ENCODE measurements at places on chromosomes 6 and 20.

DNA sequence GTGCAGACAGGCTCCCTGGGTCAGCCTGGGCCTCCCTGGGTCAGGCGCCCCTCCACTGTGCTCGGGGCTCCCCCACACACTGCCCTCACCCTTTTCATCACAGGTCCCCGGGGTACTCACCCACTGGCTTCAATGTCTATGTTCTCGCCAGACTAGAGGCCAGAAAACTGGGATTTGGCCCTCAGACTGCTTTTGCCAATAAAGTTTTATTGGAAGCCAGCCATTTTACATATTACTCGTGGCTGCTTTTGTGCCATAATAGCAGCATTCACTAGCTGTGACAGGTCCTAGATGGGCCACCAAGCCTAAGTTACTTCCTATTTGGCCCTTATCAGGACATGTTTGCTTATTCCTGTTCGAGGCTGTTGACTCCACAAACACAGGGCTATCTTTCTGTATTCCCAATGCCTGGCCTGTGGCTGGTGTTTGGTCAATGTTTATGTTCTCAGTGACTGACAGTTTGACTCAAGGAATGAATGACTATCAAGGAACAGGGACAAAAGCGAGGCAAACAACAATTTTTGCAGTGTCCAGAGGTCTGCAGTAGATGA lies 525.1 kb upstream of the AGPAT4 start:
- DNase-seq: no peak

DNA sequence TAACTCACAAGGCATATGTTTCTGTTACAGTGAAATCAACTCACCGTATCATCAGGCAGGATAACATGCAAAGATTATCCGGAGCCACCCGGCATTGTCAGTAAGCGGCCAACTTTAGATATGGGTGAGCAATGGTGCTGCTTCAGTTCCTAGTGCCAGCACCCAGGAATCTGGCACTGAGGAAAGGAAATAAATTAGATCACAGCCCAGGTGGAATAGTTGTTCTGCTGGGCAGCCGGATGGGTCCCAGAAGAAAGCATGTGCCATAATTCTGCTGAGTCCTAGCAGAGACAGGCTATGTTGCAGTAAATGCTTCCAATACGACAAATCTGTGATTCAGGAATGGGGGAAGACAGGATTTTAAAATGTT lies 183.6 kb upstream of the SPTLC3 start:
- DNase-seq: no peak

DNA sequence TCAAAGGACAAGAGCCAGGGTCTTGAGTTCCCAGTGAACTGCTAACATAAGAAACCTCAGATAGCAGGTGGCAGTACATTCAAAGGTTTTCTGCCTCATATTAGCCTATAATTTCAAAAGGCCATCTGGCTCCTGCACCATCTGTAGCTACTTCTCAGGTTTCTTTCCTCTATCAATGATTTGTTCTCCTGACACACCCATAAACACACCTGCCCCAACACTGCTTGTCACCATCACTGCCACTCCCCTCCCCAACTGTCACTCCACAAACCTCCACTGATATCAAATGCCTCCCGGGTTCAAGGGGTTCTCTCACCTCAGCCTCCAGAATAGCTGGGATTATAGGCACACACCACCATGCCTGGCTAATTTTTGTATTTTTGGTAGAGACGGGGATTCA lies 152.7 kb upstream of the SLC22A16 start:
- no peak for DNase-seq

DNA sequence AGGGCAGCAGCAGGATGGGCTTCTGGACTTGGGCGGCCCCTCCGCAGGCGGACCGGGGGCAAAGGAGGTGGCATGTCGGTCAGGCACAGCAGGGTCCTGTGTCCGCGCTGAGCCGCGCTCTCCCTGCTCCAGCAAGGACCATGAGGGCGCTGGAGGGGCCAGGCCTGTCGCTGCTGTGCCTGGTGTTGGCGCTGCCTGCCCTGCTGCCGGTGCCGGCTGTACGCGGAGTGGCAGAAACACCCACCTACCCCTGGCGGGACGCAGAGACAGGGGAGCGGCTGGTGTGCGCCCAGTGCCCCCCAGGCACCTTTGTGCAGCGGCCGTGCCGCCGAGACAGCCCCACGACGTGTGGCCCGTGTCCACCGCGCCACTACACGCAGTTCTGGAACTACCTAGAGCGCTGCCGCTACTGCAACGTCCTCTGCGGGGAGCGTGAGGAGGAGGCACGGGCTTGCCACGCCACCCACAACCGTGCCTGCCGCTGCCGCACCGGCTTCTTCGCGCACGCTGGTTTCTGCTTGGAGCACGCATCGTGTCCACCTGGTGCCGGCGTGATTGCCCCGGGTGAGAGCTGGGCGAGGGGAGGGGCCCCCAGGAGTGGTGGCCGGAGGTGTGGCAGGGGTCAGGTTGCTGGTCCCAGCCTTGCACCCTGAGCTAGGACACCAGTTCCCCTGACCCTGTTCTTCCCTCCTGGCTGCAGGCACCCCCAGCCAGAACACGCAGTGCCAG lies at the start of gene TNFRSF6B:
Gene TNFRSF6B, plus strand, starts transcription at position 25 of the 729 bp plus-strand sequence. Its CDS starts 116 bp downstream, at position 141.
- no peak for DNase-seq

- no peak for DNase-seq
These were observed 26.1 kb downstream of the HLA-F start for GRCh38 chr6:29749308-29749662.

- no peak for DNase-seq
These were observed 37.3 kb downstream of the ADGRG6 start for GRCh38 chr6:142339113-142339512.

DNA sequence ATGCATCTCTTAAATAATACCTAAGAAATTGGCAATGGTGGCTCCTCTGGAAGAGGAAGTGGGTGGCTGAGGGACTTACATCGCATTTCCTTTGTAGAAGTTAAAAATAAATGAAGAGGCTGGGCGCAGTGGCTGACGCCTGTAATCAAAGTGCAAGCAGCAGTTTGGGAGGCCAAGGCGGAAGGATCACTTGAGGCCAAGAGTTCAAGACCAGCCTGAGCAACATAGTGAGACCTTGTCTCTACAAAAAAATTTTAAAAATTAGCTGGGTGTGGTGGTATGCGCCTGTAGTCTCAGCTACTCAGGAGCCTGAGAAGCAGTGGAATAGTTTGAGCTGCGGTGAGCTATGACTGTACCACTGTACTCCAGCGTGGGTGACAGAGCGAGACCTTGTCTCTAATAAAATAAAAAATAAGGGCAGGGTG lies 12.2 kb upstream of the NCOA3 start:
- DNase-seq: no peak

GRCh38 chr20:50450493-50450826 lies 59.7 kb upstream of the PTPN1 start:
- DNase-seq: no peak

DNA sequence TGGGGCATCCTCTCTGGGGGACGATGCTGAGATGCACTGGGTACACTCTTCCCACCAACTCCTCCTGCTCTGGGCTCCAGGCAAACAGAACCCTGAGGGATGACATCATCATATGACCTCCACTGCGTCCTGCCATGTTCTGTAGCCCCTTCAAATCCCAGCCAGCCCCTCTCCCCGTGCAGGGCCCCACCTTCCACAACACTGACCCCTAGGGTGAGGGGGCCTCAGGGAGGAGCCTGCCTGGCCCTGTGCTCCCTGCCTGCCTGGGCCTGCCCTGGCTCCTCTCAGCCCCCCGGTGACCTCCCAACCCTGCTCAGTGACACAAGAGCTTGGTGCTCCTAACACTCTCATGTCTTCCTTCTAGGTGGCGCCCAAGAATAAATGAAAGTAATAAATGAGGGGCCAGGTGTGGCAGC lies 9.6 kb upstream of the SPDEF start:
- DNase-seq: no peak

GRCh38 chr6:114382406-114382805 lies 39.6 kb upstream of the HS3ST5 start:
- no peak for DNase-seq

- no peak for DNase-seq
These were observed 56.7 kb downstream of the CD83 start for GRCh38 chr6:14174226-14174625.

DNA sequence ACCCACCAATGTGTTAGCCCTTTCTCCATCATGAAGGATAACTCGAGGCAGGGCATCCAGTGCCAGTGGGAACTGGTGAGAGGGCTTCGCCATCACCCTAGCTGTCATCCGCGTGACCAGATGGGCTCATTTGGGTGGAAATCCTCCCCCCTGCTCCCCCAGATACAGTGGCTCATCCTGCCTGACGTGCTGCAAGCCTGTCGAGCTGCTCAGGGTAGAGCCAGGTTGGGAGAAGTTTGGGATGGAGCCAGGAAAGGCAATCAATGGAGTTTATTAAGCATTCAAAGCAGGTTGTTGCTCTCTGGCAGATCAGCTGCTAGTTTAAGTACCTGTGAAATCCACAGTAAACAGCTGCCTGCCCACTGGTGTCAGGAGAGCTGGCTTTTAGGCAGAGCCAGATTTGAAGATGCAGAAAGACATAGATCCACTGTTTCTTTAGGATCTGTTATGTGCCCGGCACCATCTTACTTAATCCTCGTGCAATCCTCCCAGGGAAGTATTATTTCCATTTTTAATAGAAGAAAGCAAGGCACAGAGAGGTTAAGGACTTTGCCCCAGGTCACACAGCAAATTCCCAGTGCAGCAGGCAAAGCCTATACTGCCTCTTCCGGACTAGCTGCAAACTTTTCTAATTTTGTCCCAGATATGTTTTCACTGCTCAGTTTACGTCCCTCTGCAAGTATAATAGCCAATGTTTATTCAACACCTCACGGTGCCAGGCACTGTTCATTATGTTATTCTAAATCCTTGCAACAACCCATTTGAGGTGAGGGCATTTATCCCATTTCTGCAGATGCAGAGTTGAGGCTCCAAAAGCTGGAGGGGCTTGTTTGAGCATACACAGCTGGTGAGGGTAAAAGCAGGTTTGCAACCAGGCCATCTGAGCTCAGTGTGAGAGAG lies 54.1 kb upstream of the KCNG1 start:
- no peak for DNase-seq

DNA sequence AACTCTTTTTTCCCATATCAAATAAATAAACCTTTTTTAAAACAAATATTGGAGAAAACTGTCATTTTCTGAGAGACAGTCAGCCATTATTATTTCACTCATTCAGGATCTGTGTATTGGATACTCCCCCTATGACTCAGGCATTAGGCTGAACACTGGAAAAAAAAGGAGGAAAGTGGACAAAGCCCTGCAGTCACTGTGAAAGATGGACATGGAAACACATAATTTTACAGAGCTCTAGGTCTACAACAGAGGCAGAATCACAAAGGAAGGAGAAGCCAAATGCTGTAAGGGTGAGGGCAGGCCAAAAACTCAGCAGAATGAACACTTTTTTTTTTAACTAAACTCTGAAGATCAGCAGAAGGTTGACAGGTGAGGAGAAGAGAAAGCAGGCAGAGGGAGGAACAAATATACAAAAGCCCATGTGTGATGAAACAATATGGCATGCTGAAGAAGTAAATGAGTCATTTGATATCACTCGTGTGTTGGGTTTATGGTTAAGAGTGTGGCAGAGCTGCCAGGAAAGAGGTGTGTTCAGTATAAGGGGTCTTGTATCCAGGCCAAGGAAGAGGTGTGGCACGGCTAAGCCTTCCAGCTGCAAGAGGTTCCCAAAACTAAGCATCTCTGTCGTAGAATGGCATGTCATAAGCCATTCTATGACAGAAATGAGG lies 39.1 kb downstream of the EPB41L2 start:
- DNase-seq: no peak

- DNase-seq: no peak
These were observed 213.0 kb upstream of the CITED2 start for GRCh38 chr6:139587469-139587868.

DNA sequence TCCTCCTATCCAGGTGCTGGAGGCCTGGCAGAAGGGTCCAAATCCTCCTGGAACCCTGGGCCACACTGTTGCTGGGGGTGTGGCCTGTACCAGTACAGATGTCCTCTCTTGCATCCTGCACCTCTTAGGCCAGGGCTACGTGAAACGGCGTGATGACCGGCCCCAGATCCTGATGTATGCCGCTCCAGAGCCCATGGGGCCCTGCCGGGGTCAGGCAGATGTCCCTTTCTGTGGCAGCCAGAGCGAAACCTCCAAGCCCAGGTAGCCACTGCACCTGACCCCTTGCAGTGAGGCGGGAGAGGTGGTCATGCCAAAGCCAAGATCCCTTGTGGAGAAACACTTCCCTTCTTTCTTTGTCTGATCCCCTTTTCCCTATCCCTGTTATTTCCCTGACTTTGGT lies 14.2 kb downstream of the DNPH1 start:
- no peak for DNase-seq

GRCh38 chr6:317448-318144 lies 25.3 kb downstream of the DUSP22 start:
- no peak for DNase-seq

GRCh38 chr6:16511040-16511660 lies 250.1 kb downstream of the ATXN1 start:
- DNase-seq: no peak

- no peak for DNase-seq
These were observed 24.4 kb downstream of the SPDEF start for GRCh38 chr6:34531580-34532201.

Data from T-helper 22 cell (primary cell).